ENCODE measurements at places on chromosomes 5 and 9.
A peak's percentile ranks its signal among the peaks of the same experiment; 100 is the strongest.

DNA sequence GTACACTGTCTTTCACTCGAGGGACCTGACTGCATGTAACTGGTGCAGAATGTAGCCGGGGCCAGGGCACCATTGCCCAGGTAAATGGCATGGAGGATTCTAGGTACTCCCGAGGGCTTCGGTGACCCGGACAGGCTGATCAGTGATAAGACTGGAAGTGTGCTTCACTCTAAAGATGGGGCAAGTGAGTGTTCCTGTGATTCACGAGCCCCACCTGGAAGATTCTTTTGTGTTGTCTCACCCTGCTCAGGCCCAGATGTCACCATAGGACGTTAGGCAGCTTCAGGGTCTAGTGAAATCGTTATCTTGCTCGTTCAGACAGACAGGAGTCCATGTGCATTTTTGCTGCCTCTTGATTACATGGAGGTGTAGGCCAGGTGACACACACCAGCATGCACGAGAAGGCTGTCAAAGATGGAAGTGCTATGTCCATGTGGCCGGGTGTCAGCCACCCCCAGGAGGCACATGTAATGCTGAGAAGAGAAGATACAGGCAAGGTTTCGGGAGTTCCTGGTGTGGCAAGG, 73.9 kb downstream of the WNK2 start:
- no peak for DNase-seq

DNA sequence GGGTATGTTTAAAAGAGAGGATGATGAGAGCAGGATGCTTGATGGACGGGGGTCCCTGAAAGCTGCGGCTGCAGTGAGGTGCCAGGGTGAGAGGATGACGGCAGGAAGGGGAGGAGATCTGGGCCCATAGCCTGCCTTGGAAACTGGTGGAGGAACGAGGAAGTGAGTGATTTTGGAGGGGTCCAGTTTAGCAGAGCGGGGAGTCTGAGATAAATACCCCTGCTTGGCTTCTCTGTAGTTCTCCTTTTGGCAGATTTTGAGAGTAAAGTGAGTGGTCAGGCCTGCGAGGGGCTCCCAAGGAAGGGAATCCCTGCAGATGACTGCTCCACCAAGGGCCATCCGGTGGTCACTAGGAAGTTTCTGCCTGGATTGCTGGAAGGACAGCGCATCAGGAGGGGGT, 98.5 kb upstream of the PTCH1 start:
- no peak for DNase-seq

DNA sequence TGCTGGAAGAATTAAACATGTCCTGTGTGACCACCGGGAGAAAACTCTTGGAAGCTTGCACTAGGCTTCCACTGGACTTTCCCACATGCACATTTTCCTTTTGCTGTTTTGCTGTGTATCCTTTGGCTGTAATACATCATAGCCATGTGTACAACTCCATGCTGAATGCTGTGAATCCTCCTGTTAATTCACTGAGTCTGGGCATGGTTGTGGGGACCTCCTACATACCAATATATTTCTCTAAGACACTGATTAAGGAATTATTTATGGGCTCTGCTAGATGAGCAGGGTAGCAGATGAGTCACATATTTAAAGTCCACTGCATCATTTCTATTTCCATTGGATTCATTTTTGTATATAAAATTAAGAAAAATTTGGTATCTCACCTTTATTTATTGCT, 220.1 kb downstream of the CYLC2 start:
- DNase-seq: no peak

DNA sequence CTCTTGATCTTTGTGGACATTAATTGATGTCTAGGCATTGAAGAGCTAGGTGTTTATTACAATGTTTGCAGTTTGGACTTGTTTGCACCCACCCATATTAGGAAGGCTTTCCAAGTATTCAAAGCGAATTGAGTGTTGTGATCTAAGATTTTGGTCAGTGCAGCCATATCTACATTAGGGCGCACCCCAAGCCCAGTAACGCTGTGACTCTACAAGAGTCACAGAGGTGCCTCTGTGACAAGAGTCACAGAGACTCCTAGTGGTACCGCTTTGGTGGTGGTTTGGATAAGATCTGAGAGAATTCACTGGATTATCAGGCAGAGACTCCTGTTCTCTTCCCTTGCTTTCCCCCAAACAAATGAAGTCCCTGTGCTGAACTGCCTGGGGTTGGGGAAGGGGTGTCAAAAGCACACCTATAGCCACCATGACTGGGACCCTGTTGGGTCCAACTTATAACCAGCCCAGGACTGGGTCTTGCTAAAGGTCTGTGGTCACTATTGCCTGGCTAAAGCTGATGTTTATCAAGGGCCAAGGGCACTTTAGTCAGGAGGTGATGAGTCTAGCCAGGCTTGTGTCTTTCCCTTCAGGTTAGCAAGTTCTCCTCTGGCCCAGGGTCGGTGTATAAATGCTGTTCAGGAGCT, 114.1 kb upstream of the RIOK2 start:
- peak; percentile 33 for DNase-seq

- DNase-seq: no peak
Measured at GRCh38 chr9:132919614-132920268, 24.7 kb downstream of the TSC1 start.

GRCh38 chr9:93268551-93269314, 84.8 kb downstream of the WNK2 start:
- DNase-seq: no peak

- DNase-seq: no peak
Measured at GRCh38 chr5:178670351-178670885, 43.6 kb upstream of the CLK4 start.

GRCh38 chr5:2087980-2088379, 205.3 kb upstream of the IRX4 start:
- DNase-seq: no peak

DNA sequence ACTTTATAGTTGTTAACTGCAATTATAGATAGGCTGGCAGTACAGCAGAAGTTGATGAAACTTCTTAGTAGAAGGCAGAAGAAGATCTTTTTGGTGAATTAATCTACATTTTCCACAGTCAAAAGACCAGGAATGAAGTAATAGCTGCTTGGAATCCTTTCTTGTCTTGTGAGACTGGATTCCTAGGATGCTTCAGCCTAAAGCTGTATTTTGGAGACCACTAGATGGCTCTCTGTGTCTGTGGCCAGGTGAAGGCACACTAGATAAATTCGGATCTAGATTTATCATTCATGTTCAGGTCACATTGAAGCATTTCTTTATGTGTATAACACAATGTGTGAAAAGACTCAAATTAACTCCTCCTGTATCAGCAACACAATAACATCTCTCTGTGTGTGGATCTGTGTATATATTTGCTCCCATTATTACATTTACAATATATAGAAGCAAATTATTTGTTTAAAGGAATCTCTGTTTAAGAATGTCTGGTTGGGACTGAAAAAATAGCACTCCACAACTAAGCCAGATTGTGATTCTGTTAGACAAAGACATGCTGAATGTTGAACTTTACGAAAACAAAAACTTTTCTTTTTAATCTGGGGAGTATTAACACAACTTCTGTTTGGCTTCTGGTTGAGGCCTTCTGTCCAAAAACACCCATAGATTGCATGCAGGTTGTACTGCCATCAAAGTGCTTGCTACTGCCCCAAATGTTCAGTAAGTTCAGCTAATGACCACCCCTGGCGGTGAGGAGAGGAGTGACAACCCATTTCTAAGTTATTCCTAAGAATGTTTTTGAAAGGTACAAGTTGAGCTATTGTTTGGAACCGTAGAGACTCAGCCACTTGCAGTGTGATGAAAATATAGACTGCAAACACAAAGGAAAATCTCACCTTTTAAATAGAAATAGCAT, 10.6 kb downstream of the GRIN3A start:
- no peak for DNase-seq

DNA sequence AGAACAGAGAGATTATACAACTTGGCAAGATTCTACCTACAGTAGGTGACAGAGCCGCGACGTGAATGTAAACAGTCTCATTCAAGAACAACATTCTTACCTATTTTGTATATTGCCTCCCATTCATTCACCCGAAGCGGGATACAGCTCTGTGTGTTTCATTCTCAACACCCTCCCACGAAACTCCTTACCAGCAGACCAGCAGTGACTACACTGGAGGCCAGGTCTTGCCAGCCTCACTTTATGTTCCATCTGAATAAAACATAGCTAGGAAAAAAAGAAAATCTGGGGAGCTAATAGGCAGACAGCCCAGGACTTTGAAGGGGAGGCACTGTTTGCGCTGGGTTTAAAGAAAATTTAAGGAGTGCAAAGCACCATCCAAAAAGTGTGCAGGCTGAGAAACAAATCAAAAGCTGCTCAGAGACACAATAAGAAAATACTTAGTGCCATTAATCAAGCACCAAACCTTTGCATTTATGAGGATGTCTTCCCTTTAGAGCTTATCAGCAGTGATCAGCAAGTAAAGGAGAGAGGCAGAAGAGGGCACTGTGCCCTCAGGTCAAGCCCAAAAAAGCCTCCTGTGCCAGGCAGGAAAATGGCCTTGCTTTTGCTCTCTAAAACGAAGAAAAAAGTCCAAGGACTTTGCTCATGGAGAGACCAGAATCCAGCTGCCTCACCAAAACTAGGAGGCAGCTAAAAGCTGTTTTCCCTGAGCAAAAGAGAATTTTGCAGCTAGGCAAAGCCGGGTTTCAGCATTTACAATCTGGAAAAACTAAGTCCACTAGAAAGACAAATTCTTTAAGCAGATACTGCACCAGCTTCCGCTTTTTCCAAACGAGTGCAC, 295.1 kb downstream of the BNC2 start:
- DNase-seq: no peak

- no peak for DNase-seq
Measured at GRCh38 chr5:127294829-127295228, 4.2 kb downstream of the MEGF10 start.

DNA sequence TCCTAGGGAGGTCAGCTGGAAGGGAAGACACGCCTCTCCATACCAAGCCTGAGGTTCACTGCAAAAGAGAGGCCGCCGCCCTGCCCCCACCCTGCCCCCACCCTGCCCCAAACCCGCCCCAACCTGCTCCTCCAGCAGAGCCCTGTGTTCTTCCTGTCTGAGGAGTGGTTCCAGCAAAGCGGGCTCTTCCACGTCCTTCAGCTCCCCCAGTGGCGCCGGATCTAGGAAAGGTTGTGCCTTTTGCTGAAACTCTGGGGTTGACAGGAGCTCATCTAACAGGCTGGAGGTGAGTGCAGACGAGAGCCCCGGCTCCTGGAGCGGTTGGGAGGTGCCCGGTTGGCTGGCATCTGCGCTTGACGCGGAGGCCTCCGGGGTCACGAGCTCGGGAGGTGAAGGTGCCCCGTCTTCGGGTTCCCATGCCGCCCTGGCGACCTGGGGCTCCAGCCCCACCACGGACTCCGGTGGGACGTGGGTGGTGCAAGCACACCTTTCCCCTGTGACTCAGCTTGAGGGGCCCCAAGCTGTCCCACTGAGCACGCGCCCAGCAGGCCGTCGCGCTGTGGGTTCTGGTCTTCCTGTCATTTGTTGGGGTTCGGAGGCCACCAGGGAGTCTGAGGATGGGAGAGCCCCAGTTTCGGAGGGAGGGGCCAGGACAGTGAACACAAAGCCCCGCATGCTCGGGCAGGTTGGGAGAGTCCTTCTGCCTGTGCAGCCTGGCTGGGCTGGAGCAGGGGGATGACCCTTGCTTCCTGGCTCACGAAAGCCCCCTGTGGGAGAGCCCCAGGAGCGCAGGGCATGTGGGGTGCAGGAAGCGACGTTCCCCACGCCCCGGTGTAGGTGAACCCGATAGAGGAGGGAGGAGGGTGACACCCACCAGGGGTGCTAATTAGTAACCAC, 1467.1 kb downstream of the FOXD4L5 start:
- DNase-seq: peak; percentile 10

- no peak for DNase-seq
Measured at GRCh38 chr9:100498592-100498991, 25.6 kb downstream of the TMEFF1 start.

- DNase-seq: no peak
Measured at GRCh38 chr9:33438926-33439680, 8.3 kb downstream of the AQP3 start.

- no peak for DNase-seq
Measured at GRCh38 chr9:77016121-77016525, 3.3 kb upstream of the FOXB2 start.

GRCh38 chr5:71938895-71939294, 168.4 kb upstream of the MAP1B start:
- no peak for DNase-seq

DNA sequence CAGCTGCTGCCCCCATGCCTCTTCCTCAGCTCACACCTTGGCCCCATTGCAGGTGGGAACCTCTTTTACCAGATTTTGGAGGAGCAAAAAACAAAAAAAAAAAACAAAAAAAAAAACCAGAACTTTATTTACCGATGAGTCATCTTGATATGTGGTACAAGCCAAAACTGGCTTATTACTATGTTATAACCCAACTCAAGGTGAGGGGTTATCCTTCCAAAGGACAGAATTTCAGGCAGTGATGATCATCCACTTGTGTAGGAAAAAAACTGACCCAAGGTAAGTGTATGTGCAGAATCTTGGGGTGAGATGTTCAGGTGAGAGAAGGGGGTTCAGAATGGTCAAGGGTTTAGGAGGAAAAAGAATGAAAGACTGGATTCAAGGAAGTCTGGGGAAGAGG, 142.6 kb upstream of the FST start:
- DNase-seq: no peak

- no peak for DNase-seq
Measured at GRCh38 chr5:63125392-63125791, 546.8 kb downstream of the LRRC70 start.

DNA sequence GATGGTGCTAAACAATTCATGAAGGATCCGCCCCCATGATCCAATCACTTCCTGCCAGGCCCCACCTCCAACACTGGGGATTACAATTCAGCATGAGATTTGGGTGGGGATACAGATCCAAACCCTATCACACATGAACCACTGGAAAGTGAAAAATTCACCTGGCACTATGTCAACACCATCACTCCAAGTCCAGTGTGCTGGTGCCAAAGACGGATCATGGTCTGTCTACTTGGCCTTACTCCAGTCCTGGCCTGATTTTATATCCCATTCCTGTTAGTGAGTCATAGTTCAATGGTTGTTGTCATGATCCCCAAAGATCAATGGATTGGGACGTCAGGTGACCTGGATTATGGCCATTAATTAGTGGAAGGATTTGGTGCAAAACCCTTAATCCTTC, 147.4 kb upstream of the RPS23 start:
- no peak for DNase-seq

- DNase-seq: no peak
Measured at GRCh38 chr5:143341807-143342570, 61.5 kb downstream of the NR3C1 start.

DNA sequence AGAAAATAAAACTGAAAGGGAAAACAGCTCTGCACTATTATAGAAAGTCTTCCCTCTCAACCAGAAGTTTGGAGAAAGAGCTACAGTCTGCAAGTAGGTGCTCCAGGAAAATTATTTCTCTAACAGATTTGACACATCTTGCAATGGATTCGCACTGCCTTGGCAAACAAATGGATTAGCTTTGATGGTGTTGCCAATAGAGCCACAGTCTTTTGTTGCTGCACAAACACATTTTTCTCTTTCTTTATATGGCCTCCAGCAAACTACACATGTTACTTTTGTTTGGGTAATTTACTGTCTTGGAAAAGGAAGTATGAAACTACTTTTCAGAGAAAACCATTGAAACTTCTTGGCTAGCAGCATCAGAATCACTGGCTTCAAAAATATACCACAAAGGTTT, 523.1 kb downstream of the EFNA5 start:
- DNase-seq: no peak

All from left kidney (tissue), 8 donors.